Ascending aorta (tissue), 2 donors: ENCODE measurements at places on chromosomes 7 and 10.

GRCh38 chr10:31381766-31382316 is 62.8 kb downstream of the ZEB1 start:
- no peaks in the 10 kb centered on the region for H3K27me3 ChIP-seq
- no peaks in the 10 kb centered on the region for H3K36me3 ChIP-seq
- no peak overlapping the region for H3K4me3 ChIP-seq
- H3K27ac ChIP-seq: peak overlapping the region; percentile 70

DNA sequence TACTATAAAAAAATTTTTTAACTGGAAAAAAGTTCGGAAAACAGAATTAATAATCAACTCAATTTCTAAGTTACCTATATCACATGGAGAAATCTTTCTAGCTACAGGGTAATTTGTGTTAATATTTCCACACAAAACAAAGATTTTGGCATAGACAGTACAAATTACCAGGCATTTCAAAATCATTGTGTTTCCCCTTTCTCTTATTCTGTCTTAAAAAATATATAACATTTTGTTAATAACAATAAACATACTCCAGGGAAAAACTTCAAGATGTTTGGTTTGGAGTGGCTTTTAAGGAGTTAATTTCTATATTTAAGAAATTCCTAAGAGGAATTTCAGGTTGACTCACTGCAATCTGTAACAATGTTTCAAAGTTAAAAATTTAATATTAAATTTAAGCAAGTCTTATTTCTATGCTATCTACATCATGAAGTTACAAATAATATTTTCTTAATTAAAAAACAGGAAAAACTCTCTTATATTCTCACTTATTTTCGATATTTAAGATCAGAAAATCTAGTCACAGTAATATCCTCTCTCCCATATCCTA is 132.6 kb downstream of the NRBF2 start:
- no peaks in the 10 kb centered on the region for H3K27me3 ChIP-seq
- peak overlapping the region; percentile 64 for H3K4me3 ChIP-seq
- peaks cover 3% of the 10 kb centered on the region for H3K4me1 ChIP-seq
- no peaks in the 10 kb centered on the region for H3K36me3 ChIP-seq

DNA sequence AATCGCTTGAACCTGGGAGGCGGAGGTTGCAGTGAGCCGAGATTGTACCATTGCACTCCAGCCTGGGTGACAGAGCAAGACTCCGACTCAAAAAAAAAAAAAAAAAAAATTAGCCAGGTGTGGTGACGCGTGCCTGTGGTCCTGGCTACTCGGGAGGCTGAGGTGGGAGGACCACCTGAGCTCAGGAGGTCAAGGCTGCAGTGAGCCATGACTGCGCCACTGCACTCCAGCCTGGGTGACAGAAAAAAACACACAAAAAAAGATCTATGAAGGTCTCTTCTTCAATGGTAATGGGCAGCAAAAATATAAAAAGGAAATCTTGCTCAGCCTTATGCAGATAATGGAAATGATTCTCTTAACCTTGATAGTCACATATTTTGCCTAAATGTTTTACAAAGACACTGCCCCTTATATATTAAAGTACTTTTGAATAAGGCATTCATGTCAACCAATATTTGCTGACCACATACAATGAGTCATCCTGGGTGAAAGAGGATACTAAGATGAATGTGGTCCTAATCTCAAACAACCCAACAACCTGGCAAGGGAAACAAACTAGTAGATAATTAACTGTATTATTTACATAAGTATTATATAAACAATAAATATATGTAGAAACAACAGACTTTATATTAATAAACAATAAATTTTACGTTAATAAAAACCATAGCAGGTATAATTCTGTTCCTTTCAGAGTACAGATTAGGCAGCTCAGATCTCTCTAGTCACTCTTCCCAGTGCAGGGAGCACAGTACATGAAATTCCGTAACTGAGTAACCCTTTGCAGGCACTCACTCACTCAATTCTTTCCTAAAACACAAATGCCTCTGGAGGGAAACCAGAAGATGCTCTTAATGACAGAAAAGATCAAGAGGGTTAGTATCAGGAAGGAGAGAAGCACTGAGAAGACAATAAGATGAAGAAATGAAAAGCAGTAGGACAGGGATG is 8.1 kb downstream of the TOMM7 start:
- H3K36me3 ChIP-seq: peaks cover 43% of the 10 kb centered on the region
- no peak overlapping the region for H3K4me3 ChIP-seq
- DNase-seq: no peak

- H3K36me3 ChIP-seq: no peaks in the 10 kb centered on the region
- H3K4me3 ChIP-seq: no peak overlapping the region
- no peak overlapping the region for H3K27ac ChIP-seq
- H3K27me3 ChIP-seq: no peaks in the 10 kb centered on the region
- H3K4me1 ChIP-seq: no peaks in the 10 kb centered on the region
- DNase-seq: no peak
Observed at GRCh38 chr10:62655337-62655994, 149.1 kb upstream of the ADO start.

- no peaks in the 10 kb centered on the region for H3K27me3 ChIP-seq
- no peak overlapping the region for H3K27ac ChIP-seq
- no peaks in the 10 kb centered on the region for H3K36me3 ChIP-seq
- DNase-seq: no peak
Observed at GRCh38 chr10:34931216-34931615, 116.1 kb upstream of the PARD3 start.

DNA sequence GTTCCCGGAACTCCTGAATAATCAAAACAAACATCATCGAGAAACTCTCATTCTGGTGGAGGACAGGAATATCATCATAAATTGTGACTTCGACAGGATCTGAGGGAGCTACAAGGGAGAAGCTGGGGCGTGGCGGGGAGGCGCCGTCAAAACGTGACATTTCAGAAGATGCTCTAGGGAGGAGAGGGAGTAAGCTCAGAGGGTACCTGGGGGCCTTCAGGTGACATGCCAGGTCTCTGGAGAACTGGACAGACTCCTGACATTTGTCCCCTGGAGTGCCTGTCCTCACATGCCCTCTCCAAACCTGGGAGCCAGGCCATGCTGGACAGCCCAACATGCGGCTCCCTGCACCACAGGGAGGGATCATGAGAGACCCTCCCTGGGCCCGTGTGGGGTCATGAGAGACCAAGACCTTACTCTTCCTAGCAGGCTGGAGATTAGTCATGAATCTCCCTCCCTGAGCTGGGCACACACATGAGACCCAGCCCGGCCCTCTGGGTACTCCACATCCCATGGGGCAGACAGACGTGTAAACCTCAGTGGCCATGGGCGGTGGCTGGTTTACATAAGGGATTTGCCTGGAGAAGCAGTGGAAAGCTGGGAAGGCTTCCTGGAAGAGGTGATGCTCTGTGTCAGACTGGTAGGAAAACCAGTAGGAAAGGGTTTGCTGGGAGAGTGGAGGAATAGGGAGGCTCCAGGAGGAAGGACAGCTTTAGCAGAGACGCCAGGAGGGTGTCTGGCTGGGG is 81.0 kb downstream of the MYL10 start:
- no peak overlapping the region for H3K4me3 ChIP-seq
- H3K27ac ChIP-seq: no peak overlapping the region
- H3K36me3 ChIP-seq: no peaks in the 10 kb centered on the region
- H3K4me1 ChIP-seq: no peaks in the 10 kb centered on the region

DNA sequence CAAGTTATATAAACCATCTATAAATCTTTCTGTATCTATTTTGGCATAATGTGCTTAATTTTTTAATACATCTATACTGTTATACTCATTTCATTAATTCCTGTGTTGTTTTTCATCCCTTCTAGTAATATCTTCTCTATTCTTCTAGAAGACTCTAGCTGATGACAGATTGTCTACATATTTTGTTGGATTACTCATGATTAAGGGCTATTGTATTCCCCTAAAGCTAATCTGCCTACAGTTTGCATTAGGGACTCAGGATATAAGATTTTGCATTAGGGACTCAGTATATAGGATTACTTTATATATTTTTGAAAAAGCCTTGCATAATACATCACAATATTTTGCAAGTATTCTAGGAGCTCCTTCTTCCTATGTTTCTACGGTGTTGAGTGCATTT is 8.3 kb upstream of the SEMA3A start:
- H3K27me3 ChIP-seq: no peaks in the 10 kb centered on the region
- no peaks in the 10 kb centered on the region for H3K36me3 ChIP-seq
- DNase-seq: no peak
- H3K27ac ChIP-seq: no peak overlapping the region
- no peaks in the 10 kb centered on the region for H3K4me1 ChIP-seq

DNA sequence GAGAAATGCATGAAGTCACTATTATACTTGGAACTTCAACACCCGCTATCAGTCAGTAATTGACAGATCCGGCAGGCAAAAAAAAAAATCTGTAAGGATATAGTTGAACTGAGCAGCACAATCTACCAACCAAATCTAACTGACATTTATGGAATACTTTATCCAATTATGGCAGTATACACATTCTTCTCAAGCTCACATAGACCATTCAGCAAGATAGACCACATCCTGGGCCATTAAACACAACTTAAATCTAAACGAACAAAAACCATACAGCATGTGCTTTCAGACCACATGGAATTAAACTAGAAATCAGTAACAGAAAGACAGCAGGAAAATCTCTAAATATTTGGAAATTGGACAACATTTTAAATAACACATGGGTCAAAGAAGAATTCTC is 112.7 kb downstream of the MPP7 start:
- H3K27me3 ChIP-seq: no peaks in the 10 kb centered on the region
- no peaks in the 10 kb centered on the region for H3K4me1 ChIP-seq
- H3K36me3 ChIP-seq: no peaks in the 10 kb centered on the region
- H3K27ac ChIP-seq: no peak overlapping the region
- no peak for DNase-seq
